ACHN (cell line): ENCODE measurements at places on chromosomes 3 and 15.

- no peak for DNase-seq
Observed at GRCh38 chr3:22729212-22729611, 473.9 kb upstream of the UBE2E2 start.

DNA sequence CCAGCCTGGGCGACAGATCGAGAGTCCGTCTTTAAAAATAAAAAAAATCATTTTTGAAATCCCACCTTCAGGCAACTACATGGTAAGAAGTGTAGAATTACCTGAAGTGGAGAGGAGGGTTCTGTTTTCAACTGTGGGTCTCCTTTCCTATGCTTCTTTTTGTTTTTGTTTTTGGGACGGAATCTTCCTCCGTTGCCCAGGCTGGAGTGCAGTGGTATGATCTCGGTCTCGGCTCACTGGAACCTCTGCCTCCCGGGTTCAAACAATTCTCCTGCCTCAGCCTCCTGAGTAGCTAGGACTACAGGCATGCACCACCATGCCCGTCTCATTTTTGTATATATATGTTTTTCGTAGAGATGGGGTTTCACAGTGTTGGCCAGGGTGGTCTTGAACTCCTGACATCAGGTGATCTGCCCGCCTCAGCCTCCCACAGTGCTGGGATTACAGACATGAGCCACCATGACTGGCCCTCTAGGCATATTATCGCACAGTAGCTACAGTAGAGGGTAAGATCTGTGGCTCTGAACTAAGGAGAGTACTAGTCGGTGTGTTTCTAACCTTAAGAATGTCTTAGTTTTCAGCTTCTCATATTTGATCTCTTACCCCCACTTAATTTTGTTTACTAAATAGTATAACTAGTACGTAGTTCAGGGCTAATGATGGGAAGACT lies 8.5 kb downstream of the EBLN2 start:
- DNase-seq, result no peak

DNA sequence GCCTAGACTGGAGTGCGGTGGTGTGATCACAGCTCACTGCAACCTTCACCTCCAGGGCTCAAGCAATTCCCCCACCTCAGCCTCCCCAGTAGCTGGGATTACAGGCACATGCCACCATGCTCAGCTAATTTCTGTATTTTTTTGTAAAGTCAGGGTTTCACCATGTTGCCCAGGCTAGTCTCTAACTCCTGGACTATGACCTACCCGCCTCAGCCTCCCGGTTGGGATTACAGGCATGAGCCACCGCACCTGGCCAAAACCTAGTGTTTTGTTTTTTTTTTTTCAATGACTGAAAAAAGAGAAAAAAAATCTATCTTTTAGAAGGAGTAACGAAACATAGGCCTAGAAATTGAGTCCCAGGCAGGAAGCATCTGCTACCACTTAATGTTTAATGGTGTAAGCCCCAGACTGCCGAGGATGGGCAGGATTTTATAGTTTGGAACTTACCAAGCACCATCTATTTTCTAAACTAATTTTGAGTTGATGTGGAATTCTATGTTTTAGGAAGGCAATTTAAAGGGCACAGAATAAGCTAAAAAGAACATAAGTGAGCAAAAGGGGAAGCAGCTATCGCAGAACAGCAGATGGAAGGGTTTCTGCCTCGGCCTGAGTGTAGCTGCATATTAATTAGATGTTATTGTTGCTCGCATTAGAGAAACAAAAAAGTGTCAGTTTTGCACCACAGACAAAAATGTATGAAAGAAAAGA lies 24.2 kb upstream of the CA12 start:
- no peak for DNase-seq

DNA sequence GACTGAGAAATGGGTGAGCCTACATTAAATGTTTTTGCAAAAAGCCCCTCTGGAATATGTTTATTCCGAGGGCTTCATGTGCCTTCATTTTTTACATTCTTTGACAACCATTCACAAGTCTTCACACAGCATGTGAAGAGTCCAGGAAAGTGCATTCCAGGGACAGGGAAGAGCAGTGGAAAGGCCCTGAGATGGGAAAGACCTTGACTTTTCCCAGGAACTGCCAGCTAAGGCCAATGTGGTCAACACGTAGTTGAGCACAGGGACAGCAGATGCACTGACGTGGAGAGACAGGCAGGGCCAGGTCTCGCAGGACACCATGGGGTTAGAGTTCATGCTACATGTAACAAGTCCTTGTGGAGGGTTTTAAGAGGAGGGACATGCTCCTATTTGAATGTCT lies 21.7 kb downstream of the SSR3 start:
- no peak for DNase-seq

- no peak for DNase-seq
Observed at GRCh38 chr3:34864011-34864410, 775.3 kb upstream of the ARPP21 start.

GRCh38 chr3:194176274-194176991 lies 40.5 kb downstream of the HES1 start:
- DNase-seq, result no peak

GRCh38 chr15:33453761-33454160 lies 143.0 kb downstream of the RYR3 start:
- peak; percentile 96 for DNase-seq

- DNase-seq, result no peak
Observed at GRCh38 chr3:34396956-34397355, 598.5 kb downstream of the PDCD6IP start.

- peak; percentile 17 for DNase-seq
Observed at GRCh38 chr3:71585131-71585530, 1.6 kb upstream of the FOXP1 start.

DNA sequence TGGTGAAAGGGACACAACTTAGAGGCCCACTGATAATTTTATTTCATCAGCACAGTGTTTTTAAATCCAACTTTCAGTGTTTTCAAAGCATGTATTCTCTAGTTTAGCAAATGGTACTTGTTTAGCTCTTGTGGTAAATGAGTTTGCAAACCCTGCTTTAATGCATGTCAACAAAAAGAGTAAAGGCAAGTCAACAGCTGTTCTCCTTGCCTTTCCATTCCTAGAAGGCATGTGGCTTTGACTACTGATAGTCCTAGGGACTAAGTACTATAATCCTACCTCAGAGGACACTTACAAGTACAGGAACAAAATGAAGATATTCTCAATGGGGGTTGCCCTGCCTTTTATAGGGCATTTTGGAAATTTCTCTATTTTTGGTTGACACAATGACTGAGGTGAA lies 13.1 kb downstream of the NPTN start:
- no peak for DNase-seq

DNA sequence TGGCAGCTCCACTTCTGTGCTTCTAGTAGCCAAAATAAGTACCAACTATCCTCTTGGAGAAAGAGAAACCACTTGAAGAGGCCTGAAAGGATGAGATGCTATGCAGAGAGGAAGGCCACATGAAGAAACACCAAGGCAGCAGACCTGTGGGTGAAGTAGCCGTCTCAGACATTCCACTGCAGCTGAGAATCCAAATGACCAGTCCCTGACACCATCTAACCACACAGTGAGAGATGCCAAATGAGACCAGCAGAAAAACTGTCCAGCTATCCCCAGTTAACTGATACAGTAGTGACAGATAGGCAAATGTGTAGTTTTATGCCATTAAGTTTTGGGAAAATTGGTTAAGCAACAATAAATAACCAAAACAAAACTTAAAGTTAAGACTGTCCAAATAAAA lies 47.9 kb upstream of the ZSCAN2 start:
- no peak for DNase-seq

DNA sequence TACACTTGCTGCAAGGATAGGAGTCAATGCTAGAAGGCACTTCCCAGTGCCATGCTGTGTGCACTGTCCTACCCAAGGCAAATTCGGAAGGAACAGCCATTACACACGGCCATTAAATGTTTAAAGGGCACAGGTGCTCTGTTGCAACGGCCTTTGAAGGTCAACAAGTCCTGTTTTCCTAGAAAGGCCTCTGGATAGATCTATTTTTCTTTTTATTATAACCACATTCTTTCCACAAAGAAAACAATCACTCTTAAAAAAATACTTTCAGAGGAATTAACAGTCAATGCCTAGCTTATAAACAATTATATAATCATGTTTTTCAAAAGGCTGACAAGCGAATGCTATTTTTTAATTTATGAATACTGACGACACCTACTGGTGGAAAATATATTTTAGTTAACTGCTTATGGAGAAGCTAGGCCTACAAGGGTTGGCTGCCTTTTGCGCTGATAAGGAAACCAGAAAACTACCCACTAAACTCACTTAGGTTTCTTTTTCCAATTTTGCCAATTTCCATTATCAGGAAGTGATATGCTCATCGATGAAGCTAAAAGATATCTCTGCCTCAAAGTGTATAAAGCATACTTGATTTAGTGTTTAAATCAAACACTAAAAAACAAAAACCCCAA lies 2.4 kb downstream of the ARHGEF3 start:
- peak; percentile 65 for DNase-seq

- no peak for DNase-seq
Observed at GRCh38 chr15:69081310-69082004, 67.0 kb downstream of the NOX5 start.
